Midbrain (tissue), 1 donor: ENCODE measurements at places on chromosomes 6 and 20.

GRCh38 chr20:53582574-53583351 lies 10.9 kb downstream of the ZNF217 start:
- DNase-seq, result no peak

- no peak for DNase-seq
These were observed 54.0 kb downstream of the ASXL1 start for GRCh38 chr20:32411955-32412706.

- DNase-seq, result no peak
These were observed 75.2 kb upstream of the ADGRF1 start for GRCh38 chr6:47117314-47117713.

DNA sequence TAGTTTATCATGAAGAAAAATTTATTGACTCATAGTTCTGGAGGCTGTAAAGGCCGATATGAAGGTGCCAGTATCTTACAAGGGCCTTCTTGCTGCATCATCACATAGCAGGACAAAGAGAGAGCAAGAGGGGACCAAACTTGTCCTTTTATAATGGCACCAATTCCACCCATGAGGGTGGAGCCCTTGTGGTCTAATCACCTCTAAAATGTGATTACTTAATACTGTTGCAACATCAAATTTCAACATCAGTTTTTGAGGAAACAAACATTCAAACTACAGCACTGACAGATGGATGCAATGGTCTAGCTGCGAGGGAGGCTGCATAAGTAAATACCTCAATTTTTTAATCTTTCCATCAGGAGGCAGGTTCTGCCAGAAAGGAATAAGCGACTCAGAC lies 76.7 kb upstream of the LAMA2 start:
- DNase-seq, result no peak

DNA sequence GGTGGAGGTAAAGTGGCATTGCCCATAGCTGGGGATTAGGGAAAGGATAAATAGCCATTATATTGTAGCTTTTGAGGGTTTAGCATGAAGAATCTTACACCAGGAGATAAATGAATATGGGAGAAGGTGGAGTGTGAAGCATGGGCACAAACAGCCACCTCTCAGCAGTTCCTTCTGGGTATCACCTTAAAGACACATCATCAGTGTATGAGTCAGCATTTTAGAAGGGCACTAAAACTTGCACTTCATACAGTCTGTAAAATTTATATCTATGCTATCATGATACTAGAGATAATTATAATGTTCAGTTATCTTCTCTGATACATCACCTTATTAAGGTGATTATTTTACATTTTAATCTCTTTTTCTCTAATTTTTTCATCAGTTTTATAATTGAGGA lies 25.3 kb downstream of the SLC35A1 start:
- DNase-seq, result no peak

DNA sequence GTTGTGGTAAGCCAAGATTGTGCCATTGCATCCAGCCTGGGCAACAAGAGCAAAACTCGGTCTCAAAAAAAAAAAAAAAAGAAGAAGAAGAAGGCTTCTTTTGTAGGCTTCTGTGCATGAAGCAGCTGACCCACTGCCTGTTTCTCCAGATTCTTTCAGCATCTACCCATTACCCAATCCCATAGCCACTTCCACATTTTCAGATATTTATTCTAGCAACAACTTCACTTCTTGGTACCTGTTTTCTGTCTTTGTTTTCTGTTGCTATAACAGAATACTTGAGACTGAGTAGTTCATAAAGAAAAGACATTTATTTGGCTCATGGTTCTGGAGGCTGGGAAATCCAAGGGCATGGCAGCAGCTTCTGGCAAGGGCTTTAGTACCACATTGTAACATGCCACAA lies 95.3 kb upstream of the SGK1 start:
- DNase-seq, result no peak

DNA sequence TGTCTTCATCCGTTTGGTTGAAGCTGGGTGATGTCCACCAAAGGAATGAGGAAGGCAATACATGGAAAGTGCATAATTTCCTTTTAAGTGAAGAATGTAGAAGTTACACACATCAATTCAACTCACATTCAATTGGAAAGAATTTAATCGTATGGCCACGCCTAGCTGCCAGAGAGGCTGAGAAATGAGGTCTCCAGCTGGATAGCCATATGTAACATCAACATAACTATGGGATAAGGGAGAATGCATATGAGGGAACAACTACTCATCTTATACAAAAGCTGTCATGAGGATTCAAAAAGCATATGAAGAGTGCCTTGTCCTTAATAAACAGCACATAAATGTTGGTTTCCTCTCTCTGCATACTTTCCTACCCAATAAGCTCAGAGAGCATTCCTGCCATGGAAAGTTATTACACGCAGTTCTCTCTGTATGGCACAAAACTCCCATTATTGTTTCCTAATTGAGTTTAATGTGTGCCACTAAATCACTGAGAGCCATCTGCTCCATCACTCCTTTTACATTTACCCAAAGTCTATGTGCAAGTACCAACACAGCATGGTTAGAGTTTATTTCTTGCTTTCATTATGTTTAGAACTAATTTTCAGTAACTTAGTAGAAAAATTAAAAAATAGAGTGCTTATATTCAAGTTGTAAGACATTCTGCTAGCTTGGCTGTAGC lies 21.4 kb upstream of the TFAP2D start:
- DNase-seq, result no peak

- DNase-seq, result no peak
These were observed 54.8 kb upstream of the ADGRG6 start for GRCh38 chr6:142246960-142247359.
